ENCODE measurements at places on chromosomes 4 and X.
A peak's percentile ranks its signal among the peaks of the same experiment; 100 is the strongest.

GRCh38 chr4:154743683-154744340 is at the start of gene LRAT:
TSS of gene LRAT (plus strand) at chr4:154744000. CDS start at chr4:154744327, 327 bp downstream.
- DNase-seq, result peak; percentile 11

- peak; percentile 31 for DNase-seq
These were observed at the start of gene CFAP299 for GRCh38 chr4:80335554-80336358. TSS of gene CFAP299 (plus strand) at chr4:80335730.

- no peak for DNase-seq
These were observed 195.3 kb downstream of the CAMK2D start for GRCh38 chr4:113566015-113566795.

- no peak for DNase-seq
These were observed 79.7 kb downstream of the KIT start for GRCh38 chr4:54737421-54737820.

DNA sequence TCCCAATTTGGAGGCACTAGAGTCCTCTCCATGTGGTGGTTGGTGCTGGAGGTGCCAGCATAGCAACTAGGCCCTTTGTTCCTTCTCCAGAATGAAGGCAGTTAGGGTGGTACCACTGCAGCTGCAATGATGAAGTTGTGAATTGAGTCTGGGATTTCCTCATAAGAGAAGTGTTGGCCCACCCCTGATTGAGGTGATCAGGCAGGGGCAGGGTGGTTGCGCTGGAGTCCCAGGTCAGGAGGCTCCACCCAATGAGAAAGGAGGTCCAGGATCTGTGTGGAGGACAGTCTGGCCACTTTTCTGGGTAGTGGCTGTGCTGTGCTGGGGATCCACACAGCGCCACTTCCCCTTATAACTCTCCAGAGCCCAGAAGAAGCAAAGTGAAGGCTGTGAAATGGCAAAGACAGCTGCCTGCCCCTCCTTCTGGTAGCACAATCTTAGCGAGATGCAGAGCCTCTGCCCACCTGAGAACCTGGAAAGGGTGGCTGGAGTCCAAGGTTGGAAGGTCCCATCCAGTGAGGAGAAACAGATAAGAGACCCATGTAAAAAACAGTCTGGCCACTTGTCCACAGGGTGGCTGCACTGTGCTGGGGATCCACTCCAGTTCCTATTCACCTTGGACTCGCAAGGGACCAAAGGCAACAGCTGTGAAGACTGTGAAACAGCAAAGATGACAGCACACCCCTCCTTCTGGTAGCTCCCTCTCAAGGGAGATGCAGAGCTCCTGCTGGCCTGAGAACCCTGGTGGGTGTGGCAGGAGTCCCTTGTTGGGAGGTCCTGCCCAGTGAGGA is 124.6 kb downstream of the RRAGB start:
- no peak for DNase-seq

DNA sequence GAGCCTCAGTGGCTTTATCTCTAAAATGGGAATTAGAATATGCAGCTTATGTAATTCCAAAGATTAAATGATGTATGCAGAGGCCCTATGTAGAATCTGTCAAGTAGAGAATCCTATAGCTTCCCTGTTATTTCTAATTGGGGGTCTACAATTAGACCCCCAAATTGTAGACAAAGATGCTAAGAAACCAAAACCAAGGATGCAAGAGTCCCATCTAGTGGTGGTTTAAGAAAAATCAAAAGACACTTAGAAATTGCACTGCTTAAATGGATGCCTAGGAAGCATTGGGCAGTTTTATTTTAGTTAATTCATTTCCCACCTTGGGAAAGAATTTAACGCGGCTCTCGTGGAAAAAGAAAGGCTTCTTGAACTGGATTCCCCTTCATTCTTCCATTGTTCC is 115.2 kb downstream of the GABRA2 start:
- DNase-seq, result no peak

- DNase-seq, result no peak
These were observed 88.5 kb downstream of the FAM193A start for GRCh38 chr4:2624782-2625530.

DNA sequence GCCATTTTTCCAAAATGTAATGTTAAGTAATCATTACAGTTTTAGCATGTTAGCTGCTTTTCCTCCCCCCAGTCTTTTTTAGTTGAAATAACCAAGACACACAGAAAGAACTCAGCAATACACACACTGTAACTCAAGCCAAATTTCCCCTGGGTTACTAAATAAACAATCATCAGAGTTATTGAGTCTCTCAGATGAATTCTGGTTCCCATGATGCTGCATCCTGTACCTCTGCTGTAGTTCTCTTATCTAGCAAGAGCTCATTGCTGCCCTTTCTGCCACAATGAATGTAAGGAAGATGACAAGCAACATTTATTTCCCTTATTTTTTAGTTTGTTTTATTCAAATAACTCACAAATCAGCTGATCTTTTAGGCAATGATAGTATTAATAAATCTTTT is 185.1 kb downstream of the ARHGAP6 start:
- no peak for DNase-seq

DNA sequence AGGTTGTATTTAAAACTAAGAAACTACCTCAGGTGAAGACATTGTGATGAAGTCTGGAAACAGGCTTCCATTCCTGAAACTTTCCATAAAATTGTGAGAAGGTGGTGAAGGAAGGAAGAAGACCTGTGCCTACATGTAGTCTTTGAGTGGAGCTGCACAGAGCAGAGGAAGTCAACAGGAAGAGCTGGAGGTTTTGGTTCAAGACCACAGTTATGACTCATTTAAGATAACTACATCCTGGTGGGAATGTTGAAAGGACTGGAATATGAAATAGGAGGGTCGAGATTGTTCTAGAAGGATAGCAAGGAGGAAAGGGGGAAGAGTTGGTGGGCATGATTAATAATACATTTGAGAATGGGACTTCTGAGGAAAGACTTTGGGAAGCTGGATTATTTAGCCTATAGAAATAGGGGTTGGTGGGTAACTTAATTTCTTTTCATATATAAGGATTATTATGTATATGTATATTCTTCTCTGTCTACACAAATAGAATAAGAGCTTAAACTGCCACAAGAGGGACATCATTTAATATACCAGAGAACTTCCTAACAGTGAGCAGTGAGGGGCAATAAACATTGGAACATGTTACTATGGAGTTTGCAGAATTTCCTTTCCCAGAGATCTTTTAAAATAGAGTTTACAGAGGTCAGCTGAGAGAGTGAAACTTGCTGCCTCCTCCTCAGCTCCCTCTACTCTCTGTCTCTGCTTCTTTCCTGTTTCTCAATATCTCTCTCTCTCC is 23.5 kb downstream of the AWAT2 start:
- DNase-seq, result no peak

GRCh38 chr4:56434599-56435139 is 746 bp downstream of the PPAT start:
- DNase-seq, result no peak

- DNase-seq, result no peak
These were observed 556.0 kb upstream of the CPEB2 start for GRCh38 chr4:14446311-14446710.

DNA sequence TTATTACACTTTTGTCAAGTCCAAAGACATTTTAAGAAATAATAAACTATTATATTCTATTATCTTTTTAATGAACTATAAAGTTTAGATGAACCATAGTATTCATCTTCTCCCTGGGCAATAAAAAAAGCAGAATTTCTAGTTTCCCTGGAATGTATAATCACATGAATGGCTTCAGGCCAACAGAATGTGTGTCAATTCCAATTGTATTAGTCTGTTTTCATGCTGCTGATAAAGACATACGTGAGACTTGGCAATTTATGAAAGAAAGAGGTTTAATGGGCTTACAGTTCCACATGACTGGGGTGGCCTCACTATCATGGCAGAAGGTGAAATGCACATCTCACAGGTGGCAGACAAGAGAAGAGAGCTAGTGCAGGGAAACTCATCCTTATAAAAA is 70.7 kb upstream of the ANXA10 start:
- DNase-seq, result no peak

DNA sequence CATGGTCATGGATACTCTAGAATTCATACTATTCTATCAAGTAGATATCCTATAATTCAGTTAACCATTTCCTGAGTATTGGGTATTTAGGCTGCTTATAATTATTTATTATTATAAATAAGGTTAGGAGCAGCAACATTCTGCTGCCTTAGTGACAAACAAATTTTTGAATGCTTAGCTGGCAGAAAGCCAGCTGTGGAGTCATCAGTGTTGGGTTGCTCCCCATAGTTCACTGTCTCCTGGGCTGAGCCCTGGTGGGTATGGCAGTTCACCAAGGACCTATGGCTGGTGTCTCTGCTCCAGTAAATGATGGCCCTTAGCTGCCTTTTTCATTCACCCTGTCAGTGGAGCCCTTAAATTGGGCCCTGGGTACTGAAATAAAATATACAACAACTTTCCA is 61.8 kb downstream of the SMARCA5 start:
- DNase-seq, result no peak

DNA sequence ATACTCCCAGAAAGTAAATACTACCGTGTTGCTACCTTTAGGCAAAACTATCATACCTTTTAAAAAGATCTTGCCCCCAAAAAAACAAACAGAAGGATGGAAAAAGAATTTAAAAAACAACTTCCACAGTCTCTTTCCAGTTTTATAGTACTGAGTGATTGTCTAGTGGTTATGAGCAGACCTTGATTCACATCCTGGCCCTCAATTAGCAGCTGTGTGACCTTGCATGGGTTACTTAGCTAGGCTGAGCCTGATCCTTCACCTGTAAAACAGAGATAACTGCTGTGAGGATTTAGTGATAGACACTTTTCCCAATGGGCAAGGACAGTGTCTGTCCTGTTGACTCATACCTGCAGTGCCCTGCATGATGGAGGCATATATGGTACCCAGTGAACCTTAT is 49.0 kb downstream of the SMAD1 start:
- DNase-seq, result no peak

GRCh38 chr4:155602351-155603140 is 64.1 kb upstream of the GUCY1A1 start:
- no peak for DNase-seq

DNA sequence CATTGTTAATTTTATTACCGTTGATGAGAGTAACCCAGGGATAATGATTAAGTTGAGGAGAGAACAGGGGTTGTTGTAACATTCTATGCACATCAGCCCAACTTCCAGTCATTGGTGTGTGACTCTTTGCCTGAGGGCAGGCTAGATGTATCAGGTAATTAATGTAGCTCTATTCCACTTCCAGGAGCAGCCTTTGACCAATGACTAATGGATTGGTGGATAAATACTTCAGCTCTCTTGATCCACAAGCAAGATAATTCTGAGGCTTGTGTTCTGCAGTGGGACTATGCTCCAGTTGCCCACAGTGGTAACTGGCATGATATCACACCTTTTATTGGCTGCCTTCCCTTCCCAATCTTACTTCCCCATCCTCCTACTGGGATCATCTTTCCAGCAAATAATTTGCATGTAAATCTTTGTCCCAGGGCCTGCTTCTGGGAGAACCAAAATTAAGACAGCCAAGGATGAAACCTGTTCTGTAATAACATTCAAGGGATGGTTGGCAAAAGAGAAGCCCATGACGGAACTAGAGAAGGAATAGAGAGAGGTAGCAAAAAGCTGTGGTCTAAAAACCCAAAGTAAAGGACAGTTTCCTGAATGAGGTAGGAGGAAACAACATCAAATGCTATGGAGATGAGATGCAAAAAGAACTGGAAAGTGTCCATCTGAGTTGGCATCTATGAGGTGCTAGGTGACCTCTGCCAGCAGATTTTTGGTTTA is 241.4 kb upstream of the RPS6KA3 start:
- DNase-seq, result no peak

- DNase-seq, result no peak
These were observed 73.0 kb downstream of the FAM47B start for GRCh38 chrX:35015621-35016020.

GRCh38 chr4:154731756-154732155 is 12.0 kb upstream of the LRAT start:
- no peak for DNase-seq

DNA sequence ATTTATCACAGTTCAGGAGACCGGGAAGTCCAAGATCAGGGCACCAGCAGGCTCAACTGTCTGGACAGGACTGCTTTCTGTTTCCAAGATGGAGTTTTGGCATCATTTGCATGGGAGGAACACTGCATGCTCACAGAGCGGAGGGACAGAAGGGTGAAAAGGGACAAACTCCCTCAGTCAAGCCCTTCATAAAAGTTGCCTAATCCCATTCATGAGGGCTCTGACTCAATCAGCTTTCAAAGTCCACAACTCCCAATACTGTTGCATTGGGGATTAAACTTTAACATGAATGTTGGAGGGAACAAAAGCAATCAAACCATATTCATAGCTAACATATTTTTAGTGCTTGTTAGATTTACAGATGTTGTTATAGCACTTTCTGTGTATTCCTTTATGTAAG is 158.9 kb upstream of the MAD2L1 start:
- DNase-seq, result no peak

- DNase-seq, result no peak
These were observed 2.3 kb upstream of the RGS12 start for GRCh38 chr4:3290476-3290875.

- no peak for DNase-seq
These were observed 128.2 kb downstream of the CPEB2 start for GRCh38 chr4:15130441-15130840.

GRCh38 chr4:173282626-173283025 is 51.5 kb downstream of the HMGB2 start:
- no peak for DNase-seq

GRCh38 chrX:20623448-20623847 is 356.7 kb upstream of the RPS6KA3 start:
- DNase-seq, result no peak

GRCh38 chrX:71870208-71871098 is 40.2 kb upstream of the NHSL2 start:
- DNase-seq, result no peak

DNA sequence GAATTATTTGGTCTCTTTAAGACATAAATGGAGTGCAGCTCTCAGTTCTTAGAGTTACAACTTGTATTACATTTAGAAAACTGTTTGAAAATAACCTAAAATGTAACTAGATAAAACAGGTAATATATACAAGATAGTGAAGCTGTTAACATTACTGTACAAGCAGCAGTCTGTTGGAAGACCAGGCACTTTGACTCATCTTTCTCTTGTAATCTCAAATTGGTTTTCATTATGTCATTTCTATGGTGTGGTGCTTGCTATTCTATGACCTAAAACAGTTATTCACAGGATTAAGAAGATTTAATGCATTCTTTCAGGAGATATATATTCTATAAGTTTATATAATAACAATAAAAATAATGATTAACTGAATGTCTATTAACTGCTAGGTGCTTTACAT is 282.5 kb upstream of the PITX2 start:
- no peak for DNase-seq

DNA sequence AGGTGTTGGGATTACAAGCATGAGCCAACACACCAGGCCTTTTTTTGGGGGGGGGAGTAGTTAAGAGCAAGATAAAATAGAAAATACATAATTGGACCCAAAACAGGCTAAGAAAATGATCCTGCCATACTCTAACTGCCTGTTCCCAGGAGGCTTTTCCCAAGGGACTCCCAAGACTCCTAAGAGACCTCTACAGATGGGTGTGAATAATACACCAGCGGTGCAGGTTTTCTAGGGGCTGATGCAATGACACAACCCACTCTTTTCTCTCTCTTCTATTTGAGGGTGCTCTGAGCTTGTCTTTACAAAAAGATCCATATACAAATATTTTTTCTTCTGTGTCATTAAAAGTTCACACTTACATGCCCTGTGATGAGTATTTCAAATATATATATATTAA is 116.9 kb downstream of the RASL11B start:
- DNase-seq, result no peak

- DNase-seq, result no peak
These were observed 343.5 kb downstream of the RAPGEF2 start for GRCh38 chr4:159446266-159446976.

GRCh38 chrX:40651620-40652223 is 4.4 kb upstream of the CXorf38 start:
- DNase-seq, result peak; percentile 69

GRCh38 chrX:367349-367748 is 19.4 kb downstream of the PPP2R3B start:
- no peak for DNase-seq

- no peak for DNase-seq
These were observed 11.8 kb upstream of the PGK1 start for GRCh38 chrX:78092296-78092695.

All from activated naive CD4-positive, alpha-beta T cell (primary cell).